HEK293T (cell line): ENCODE measurements at places on chromosomes 2 and 18.

DNA sequence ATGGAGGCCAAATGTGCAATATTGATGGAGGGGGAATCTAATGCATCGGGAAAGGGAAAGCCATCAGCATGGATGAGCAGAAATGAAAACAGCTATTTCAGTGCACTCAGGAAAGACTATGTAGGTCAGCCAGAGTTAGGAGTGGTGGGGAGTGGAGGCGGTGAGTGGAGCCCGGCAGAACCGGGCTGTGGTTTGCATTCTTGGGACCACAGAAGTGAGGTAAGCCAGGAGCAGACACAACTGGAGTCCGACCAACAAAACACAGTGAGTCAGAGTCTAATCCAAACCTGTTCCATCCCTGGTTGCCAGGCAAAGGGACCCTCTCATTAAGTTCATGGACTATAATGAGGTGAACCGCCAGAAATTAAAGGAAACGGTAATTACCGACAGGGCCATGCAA lies 61.1 kb upstream of the RAB12 start:
- DNase-seq: no peak

- DNase-seq: no peak
These were observed 44.2 kb upstream of the TAF1B start for GRCh38 chr2:9799011-9799596.

DNA sequence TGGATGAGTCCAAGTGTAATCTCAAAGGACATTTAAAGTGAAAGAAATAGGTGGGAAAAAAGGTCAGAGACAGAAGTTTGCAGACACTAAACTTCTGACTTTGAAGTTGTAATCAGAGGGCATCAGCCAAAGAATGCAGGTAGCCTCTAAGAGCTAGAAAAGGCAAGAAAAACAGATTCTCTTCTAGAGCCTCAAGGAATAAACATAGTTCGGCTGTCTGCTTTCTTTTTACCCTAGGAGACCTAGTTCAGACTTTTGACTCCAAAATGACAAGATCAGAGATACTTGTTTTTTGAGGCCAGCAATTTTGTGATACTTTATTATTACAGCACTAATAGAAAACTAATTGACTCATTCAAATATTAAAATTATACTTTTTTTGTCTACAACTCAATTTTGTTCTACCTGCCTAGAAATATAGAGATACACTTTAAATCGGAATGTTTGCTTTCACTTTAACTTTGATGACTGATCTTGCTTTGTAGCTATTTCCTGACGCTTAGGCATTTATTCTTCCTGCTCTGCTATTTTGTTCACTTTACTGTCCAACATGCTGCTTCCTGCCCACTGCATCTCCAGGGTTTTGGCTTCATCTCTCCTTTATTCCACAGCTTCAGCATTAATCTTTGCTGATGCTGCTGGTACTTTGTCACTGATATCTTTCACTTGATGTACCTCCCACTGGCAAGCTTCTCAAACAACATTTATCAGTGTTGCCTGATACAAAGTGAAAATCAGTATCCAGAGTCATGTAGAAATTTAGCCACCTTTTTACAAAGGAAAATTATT lies 272.5 kb downstream of the DSEL start:
- DNase-seq: no peak

DNA sequence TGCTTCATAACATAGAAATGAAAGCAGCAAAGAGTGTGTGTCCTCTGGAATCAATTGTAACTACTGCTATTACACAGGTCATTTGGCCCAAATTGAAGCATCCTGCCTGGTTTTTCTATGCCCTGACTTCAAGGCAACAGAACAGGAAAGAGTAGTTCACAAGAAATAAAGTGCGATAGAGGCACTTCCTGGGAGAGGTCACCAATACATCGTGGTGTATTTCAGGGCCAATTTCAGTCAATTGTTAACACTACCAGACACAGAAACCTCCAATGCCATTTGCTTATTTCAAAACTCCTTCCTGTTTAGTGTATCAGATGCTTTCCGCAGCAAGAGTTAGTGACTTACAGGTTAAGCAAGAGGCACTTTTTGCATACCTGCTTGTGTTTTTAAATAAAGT lies 292.1 kb downstream of the ETAA1 start:
- no peak for DNase-seq

- peak; percentile 57 for DNase-seq
These were observed 11.5 kb downstream of the GPR55 start for GRCh38 chr2:230913406-230914143.

DNA sequence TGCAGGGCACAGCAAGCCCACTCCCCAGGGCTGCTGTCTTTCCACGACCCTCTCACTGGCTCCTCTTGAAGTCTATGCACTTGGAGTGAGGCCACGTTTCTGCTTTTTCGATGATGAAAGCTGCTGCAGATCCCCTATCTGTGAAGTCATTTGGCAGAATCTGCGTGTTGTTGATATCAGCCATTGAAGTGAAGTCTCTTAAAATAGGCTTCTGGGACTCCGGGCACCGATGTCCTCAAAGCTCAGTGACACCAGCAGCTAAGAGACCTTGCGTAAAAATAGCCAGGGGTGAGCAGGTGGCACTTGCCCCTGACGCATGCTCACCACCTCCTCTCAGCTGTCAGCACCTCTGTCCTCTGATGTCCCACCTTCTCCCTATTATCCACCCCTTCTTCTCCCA lies 89.4 kb upstream of the FHL2 start:
- no peak for DNase-seq

DNA sequence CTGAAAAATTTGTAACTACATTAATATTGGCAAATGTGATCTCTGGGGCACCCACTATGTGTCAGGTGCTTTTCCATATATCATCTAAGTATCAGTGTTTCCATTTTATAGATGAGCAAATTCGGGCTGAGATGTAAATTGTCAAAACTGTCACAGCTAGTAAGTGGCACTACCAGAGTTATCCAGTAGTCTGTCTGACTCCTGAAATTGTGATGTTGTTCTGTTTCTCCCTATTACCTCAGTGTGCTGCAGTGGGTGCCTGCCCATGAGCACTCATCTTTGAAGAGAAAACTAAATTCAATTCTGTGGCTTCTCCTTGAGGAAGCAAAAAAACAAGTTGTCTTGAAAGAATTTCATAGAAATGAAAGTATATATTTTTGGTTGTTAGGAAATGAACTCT lies 467.4 kb upstream of the FANCL start:
- peak; percentile 18 for DNase-seq

DNA sequence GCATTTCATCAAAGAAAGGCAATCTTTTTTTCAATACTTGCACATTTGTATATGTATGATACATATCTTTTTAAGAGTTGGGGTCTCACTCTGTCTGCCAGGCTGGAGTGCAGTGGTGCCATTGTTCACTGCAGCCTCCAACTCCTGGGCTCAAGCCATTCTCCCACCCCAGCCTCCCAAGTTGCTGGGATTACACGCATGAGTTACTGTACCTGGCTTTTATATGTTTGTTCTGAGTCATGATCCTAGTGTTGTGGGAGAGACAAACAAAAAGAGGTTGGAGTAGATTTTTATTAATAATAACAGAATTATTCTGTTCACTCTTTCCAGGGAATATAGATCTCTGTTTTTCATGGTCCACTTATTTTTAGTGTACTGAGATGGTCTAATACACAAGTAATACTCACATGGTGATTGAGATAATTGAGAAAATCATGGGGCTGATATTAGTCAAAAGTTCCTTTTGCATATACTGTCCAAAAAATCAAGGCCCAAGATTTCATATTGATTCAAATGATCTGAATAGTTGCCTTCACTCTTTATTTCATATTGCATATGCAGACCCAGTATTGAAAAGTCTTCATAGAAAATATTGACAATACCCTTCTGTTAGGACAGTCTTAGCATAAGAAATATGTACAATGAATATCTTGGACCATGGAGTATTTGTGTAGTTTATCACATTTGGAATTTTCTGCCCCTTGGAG lies 138.3 kb downstream of the FMNL2 start:
- no peak for DNase-seq

DNA sequence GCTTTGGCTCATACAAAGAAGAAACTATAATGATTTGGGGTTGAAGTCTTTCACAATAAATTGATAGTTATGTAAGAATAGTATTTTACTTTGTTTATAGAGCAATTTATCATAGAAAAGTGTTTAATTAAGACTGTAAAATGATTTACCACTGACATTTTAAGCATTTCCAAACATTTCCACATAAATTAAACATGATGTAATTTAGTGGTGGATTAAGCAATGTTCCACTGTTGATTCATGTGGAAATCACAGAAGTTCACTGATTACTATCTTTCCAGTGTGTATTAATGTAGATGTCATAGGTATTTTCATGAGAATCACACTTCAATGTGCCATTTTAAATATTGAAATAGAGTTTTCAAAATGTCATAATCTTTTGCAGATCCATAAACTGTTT lies 40.1 kb upstream of the GRB14 start:
- DNase-seq: no peak

DNA sequence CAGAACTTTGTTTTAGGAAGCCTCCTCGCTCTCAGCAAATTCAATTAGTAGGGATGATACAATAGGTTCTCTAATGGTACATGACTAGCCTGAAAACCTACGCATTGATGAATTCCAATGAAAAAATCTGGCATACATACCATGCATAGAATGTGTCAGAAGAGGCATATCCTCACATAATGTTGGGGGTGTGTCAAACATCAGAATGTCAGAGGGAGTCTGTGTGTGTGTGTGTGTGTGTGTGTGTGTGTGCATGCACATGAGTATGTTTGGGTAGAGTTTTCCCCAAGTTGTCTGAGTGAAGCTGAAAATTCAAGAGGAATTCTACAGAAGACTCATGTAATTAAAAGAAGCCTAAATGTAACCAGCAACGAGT lies 78.5 kb downstream of the FIGN start:
- DNase-seq: no peak

- no peak for DNase-seq
These were observed 53.3 kb downstream of the FECH start for GRCh38 chr18:57533006-57533867.

GRCh38 chr2:232265329-232265728 lies 113.2 kb upstream of the ALPP start:
- DNase-seq: no peak

DNA sequence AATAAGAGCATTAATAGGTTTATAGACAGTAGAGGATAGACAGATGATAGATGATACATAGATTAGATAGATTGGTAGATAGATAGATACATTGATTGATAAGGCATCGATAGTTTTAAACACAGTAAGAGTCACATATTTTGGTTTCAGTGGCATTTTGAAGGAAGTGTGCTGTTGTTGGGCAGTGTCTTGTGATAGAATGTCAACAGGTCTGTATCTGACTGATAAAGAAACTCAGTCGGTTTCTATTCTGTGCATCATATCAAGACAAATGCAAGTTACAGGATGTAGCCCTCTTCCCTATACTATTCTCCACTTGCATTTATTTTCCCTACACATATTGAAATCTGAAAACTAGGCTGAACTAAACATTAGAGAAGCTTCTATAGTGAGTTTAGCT lies 1229.0 kb upstream of the ZEB2 start:
- no peak for DNase-seq

DNA sequence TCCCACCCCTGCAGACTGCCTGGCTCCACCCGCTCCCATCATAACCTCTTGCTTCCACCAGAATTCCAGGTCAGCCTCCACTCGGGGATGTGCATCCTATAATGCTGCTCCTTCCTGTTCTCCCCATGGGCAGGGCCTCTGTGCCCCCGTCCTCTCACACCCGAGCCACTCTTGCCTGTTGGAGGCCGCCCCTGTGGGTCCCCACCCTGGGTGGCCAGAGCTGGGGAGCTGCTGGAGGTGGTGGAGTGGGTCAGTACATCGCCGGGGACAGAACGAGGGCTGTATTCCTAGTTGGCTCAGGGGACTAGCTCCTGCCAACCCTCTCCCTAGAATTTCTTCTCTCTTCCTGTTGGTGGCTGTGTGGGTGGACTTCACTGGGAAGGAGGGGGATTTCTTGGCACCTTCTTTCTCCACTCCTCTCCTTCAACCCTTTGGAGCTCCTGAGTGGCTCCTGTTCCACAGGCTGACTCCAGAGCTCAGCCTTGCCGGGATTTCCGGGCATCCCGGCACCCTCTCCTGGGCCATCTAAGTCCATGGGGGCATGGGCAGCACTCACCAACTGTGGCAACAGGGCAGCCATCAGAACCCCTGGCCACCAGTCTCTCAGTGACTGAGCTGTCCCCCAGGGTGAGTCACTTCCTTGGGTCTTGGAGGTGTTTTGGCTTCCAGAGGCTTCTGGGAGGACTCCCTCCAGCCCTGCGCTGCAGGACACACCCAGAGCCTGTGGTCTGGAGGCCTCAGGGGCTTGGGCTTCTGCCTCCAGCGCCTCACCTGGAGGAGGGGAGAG lies 88.2 kb upstream of the MCFD2 start:
- no peak for DNase-seq

GRCh38 chr2:235573331-235574221 lies 79.7 kb downstream of the AGAP1 start:
- DNase-seq: no peak

DNA sequence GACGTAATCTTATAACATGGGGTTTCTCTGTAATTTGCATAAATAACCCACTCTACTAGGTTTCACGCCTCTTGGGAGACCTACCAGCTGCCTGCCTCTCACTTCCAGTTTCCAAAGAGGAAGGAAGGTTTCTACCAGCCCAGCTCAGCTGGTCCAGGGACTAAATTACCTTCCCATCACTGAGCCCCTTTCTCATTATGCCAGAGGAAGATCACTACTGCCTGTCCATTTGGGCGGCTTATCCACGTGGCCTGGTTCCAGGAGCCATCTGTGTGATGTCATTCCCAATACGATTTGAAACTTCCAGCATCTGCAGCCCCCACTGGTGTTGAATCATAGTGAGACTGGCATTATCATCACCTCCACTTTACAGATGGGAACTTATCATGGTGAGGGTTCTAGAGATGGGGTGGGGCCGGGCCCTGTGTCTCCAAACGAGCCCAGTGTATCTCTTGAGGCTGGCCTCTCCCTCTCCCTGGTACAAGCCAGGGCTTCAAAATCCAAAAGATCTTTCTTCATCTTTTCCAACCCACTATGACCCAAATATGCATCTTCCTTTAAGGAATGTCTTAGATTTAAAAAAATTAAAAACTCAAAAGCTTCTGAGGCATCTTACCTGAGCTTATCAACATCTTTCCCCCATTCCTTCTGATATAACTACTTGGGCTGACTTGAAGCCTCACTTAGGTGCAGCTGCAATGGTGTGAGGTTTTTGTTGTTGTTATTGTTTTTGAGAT lies 140.8 kb downstream of the DDX1 start:
- DNase-seq: no peak

DNA sequence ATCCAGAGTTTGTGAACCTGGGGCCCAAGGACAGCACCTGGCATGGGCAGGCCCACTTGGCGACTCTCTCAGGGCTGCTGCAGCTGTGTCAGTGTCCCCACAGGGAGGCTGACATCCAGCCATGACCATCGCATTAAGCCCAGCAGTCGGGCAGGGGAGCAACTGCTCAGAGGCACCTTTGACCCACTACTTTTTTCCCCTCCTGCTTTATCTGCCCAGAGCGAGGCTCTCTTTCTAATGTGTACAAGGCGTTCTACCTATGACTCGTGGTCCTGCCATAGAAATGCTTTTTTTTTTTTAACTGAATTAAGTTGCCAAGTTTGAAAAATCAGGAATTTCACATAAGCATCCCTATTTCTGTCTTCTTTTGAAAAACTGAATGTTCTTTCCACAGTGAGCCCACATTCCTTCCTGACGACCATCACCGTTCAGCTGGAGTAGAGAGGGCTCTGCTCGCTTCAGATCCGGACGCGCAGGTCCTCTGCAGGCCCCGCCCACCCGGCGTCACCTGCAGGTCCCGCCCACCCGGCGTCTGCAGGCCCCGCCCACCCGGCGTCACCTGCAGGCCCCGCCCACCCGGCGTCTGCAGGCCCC lies 403 bp upstream of the CLUL1 start:
- peak; percentile 68 for DNase-seq
